ENCODE measurements at places on chromosomes 13 and 19.

DNA sequence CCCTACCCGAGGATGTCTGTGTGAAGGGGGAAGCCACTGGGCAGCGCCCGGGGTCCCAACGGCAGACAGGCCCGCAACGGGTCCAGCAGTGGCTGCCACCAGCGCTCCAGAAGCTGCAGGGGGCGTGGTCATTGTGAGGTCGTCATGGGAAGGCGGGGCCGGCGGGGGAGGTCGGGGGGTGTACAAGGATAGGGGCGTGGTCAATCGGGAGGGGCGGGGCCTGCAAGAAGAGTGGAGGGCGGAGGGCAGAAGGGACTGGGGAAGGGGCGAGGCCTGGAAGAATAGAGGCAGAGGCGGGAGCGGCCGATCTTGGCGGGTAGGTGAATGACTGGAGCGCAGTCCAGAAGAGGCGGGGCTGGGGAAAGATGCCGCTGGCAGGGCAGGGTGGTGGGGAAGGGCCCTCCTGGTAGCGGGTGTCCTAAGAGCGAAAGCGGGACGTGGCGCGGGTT, 4.4 kb downstream of the FUZ start:
- DNase-seq = peak; percentile 75

DNA sequence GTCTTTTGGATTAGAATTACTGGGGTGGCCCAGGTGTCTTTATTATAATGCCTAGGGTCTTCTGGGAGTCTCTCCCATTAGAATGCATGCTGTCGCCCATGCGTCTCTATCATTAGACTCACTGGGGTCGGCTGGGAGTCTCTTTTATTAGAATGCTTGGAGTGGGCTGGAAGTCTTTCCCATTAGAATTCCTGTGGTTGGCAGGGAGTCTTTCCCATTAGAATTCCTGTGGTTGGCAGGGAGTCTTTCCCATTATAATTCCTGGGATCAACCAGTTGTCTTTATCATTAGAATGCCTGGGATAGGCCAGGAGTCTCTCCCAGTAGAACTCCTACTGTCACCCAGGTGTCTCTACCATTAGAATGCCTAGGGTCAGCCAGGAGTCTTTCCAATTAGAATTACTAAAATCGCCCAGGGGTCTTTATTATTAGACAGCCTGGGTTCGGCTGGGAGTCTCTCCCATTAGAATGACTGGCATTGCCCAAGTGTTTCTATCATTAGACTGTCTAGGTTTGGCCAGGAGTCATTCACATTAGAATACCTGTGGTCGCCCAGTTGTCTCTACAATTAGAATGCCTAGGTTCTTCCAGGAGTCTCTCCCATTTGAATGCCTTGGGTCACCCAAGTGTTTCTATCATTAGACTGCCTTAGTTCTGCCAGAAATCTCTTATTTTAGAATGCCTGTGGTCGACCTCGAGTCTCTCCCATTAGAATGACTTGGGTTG, 1558.5 kb downstream of the UQCRFS1 start:
- no peak for DNase-seq

DNA sequence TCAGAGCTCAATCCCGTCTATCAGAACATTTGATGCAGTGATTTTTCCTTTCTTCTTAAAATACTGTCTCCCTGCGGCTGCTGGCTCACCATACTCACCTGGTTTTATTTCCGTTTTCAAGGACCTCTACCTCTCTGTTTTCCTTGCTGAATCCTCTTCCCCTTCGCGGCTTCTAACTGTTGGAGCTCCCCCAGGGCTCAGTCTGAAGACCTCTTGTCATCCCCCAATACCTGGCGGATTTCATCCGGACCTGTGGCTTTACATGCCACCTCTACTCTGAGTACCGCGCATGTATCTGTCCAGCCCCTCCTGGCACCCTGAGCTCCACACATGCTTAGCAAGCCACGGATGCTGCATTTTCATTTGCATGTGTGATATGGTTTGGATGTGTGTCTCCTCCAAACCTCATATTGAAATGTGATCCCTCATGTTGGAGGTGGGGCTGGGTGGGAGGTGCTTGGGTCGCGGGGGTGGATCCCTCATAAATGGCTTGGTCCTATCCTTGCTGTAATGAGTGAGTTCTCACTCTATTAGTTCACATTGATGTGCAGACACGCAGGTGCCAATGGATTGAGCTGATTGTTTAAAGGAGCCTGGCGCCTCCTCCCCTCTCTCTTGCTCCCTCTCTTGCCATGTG, 106.2 kb upstream of the LSM14A start:
- no peak for DNase-seq

- DNase-seq = peak; percentile 66
Measured at GRCh38 chr19:10027158-10027997, 14.1 kb downstream of the RDH8 start.

DNA sequence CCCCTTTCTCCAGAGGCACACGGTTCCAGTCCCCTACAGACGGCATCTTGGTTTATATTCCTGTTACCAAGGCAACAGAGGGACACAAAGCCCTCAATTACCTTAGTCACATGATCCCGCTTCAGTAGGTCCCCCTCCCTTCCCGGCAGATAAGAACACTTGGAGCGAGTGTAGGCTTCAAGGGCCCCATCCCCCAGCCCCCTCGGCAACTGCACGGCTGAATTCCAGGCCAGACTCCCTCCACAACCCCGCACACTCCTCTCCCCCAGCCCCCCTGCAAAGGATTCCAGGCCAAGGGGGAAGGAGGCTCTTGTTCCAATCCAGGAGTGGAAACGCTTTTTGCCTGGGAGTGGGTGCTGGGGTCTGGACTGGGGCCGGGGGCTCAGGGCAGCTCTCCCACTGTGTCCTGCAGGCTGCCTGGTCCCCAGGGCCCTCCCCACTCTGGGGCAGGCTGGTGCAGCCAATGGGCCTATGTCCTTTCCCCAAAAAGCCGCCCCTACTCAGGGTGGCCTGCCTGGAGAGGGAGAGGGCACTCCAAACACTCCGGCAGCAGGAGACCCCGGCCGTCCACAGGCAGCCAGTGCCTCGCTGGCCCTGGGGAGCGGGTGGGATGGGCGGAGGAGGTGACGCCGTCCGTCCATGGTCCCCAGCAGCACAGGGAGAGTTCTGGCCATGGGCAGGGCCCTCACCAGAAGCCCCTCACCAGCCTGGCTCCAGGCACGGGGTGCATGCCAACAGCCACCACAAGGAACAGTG, 62.6 kb downstream of the MLLT1 start:
- DNase-seq = no peak
